ENCODE measurements at places on chromosomes 4 and X.

DNA sequence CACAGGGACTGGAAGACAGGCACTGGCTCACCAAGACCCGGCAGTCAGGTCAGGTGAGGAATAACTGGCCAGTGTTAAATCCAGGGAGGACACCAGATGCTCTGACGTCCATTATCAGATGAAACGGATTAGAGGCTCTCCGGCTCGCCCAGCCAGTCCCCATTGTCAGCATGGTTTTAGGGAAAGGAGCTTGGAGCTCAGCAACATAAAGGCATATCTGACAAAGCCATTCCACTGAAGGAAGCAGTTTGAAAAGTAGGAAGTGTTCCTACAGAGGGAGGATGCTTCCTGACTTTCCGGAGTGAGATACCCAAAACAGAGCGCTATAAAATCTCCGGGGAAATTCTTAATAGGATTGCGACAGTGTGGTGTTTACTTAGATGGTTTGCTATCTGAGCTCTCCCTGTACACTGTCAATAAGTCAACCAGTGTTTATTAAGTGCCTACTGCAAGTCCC is 14.8 kb downstream of the NDNF start:
- no peak for DNase-seq

- DNase-seq = no peak
Observed at GRCh38 chr4:153890761-153891160, 101.9 kb upstream of the SFRP2 start.

GRCh38 chr4:42641656-42642055 is 15.2 kb downstream of the ATP8A1 start:
- no peak for DNase-seq

DNA sequence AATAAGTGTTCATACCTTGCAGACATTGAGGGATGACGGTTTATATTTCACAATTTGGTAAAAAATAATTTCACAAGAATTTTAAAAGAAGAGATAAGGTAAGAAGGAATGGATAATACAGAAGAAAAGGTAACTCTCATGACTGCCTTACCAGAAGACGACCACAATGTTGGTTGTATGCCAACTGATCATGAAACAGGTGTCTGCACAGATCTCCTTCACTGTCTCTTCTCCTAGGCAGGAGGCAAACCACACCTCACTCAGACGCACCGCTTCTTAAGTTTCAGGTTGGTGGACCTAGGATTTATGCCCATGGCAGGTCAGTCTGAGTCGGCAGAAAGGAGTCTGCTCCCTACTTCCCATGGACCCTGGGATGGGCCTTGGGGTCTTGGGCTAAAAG is 177.2 kb downstream of the VSIG4 start:
- DNase-seq = no peak

DNA sequence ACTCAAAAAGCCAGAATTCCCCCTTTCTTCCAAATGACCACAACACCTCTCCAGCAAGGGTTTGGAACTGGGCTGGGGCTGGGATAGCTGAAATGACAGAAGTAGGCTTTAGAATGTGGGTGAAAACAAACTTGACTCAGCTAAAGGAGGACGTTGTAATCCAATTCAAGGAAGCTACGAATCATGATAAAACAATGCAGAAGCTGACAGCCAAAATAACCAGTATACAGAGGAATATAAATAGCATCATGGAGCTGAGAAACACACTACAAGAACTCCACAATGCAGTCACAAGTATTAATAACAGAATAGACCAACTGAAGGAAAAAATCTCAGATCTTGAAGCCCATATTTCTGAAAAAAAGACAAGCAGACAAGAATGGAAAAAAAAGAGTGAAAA is 95.8 kb upstream of the TET2 start:
- peak; percentile 22 for DNase-seq

- DNase-seq = no peak
Observed at GRCh38 chr4:2500547-2500946, 31.6 kb downstream of the RNF4 start.

GRCh38 chrX:106987488-106987887 is 12.5 kb downstream of the MORC4 start:
- no peak for DNase-seq

Data from HCEC 1CT (cell line).